ENCODE measurements at places on chromosomes 7 and 10.

DNA sequence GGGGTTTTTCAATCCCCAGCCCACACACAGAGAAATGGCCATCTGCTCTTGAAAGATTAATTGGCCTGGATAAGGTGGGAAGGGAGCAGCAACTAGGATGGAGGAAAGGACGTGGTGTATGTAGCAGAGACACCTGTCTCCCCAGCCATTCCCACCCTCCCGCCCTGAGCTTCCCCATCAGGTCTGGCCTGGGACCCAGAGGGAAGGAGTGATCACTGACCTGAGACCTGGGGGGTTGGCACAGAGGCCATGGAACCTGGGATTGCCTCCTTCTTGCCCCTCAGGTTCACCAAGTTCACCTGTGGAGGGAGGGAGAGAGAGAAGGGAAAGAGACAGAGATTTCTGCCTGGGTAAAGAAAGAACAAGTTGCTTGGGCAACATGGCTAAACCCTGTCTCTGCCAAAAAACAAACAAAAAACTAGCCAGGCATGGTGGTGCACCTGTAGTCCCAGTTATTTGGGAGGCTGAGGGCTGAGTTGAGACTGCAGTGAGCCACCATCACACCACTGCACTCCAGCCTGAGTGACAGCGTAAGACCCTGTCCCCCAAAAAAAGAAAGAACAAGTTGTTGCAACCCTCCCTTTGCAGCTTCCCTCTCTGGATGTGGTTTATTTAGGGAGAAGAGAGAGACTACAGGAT, 11.3 kb upstream of the TRPV6 start:
- ATAC-seq, result no peak

GRCh38 chr10:67669978-67670377, 26.0 kb downstream of the CTNNA3 start:
- ATAC-seq, result no peak

GRCh38 chr10:100710151-100710871, 35.1 kb upstream of the PAX2 start:
- ATAC-seq, result no peak

DNA sequence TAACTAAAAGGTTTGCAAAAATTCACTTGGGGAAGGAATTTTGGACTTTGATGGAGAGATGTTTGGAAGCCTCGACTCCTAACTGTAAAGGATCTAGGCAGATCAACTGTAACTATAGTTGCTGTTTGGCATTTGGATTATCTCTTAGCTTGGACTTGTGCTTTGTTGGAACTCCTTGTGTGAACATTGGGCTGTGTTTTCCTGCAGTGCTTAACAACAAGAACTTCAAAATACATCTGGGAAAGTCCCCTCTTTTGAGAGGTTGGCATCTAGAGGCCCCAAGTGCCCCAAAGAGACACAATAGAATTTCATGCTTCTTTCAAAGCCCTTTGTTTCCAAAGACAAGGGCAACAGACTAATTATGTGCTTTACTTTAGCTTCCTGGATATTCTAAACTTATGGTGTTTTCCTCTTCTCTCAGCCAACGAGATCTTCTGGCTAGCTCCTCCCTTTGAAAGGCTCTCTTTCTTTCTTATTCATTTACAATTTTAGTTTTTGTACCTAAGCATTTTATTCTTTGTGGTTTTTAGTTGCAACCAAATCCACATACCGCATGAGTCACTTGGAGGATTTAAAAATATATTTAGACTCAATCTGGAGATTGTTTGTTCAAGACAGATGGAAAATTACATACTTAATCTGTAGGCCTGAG, 11.6 kb downstream of the ABCA13 start:
- ATAC-seq, result no peak

GRCh38 chr10:31926765-31927564, 1.7 kb downstream of the ARHGAP12 start:
- ATAC-seq, result no peak

GRCh38 chr10:78757344-78757925, 311.3 kb upstream of the ZMIZ1 start:
- no peak for ATAC-seq

DNA sequence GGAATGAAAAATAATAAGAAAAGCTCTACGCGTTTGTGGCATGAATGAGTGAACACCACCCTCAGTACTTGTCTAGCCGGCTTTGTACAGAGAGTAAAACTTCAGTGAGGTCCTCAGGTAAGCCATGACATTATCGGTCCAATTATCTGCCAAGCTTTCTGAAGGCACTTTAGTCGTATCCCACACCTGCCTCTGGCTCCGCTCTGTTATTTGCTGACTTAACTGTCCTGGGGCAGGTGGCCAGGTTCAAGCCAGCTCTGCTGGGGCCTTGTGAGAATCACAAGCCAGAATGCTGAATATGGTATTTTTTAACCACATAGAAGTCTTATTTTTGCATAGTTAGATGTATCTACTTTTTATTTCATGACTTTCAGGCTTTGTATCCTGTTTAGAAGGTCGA, 66.0 kb upstream of the FHIP2A start:
- ATAC-seq, result no peak

GRCh38 chr10:29535778-29536453, 98.9 kb downstream of the SVIL start:
- ATAC-seq, result no peak

DNA sequence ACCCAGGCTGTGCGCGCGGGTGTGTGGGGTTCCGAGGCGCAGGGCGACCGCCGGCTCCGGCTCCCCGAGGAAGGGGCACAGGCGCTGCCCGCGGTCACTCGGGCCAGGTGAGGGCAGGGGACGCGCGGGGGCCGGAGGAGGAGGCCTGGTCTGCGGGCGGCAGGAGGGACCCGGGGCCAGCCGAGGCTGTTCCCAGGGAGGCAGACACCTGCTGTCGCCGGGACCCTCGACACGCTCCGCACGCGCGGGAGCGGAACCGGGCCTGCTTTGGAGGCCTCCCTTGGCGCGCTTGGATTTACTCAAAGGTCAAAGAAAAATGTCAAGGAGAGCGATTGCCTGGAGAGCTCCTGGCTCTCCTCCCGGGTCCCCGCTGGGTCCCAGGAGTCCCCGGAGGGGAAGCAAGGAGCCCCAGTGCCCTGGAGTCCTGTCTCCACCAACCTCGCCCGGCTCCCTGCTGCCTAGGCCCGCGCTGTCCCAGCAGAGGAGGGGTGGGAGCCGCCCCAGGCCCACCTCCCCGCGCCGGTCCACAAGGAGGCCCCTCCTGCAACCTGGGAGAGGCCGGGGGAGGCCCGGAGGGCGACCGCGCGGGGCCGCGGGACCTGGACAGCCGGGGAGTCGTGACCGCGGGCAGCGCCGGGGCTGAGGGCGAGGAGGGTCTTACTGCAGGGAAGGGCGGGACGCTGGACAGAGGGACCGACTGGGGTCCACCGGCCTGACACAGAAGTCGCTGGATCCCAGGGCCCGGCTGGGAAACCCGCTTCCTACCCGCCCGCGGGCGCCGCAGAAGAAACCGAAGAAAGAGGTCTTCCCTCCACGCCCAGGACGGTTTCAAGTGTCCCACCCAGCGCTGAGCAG, 348.9 kb downstream of the DNAJB6 start:
- ATAC-seq, result no peak

GRCh38 chr10:121112579-121113384, 261.6 kb downstream of the WDR11 start:
- no peak for ATAC-seq

GRCh38 chr7:99827040-99827778, 604 bp upstream of the CYP3A43 start:
- ATAC-seq, result no peak

- no peak for ATAC-seq
Observed at GRCh38 chr10:21398563-21399231, 126.8 kb downstream of the SKIDA1 start.

DNA sequence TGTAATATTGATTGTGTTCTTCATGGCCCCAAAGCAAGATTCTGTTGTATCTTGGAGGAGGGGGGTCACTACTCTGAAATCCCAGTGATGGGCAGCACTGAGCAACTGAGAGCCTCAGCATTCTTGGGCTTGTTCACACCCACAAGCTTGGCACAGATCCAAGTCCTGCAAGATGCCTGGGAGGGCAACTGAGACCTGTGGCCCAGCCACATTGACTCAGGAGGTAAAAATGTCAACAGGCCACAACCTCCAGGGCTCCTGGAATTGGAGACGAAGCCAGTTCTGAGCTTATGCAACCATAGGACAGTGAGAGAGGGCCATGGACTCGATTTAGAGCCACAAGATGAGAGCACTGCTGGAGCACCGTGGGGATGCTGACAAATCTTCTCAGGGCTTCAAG, 3.1 kb upstream of the DOCK1 start:
- no peak for ATAC-seq

GRCh38 chr7:130092598-130092997, 22.3 kb downstream of the KLHDC10 start:
- ATAC-seq, result no peak

- no peak for ATAC-seq
Observed at GRCh38 chr10:85638797-85639196, 727.8 kb downstream of the GRID1 start.

GRCh38 chr10:75276069-75276872, 40.5 kb upstream of the COMTD1 start:
- ATAC-seq, result peak; percentile 20

DNA sequence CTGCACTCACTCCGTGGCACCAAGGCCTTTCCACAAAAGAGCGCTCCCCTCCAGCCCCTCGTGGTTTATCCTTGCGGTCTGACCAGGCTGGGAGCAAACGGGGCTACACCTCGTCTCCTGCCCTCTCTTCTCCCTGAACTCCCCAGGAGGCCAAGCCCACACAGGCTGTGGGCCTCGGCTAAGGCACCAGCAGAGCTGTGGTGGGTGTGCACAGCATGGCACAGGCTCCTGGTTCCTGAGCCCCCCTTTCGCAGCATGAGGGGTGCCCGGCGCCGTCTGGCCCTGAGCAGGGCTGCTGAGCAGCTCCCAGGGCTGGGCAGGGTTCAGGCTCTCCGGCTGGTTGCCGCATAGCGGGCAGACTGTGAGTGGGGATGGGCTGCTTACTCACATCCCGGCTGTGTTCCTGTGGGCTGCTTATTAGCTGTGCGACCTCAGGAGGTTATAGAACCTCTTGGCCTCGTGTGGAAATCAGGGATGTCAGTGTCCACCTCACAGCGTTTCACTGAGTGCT, 90.4 kb downstream of the ZMIZ1 start:
- ATAC-seq, result peak; percentile 48

DNA sequence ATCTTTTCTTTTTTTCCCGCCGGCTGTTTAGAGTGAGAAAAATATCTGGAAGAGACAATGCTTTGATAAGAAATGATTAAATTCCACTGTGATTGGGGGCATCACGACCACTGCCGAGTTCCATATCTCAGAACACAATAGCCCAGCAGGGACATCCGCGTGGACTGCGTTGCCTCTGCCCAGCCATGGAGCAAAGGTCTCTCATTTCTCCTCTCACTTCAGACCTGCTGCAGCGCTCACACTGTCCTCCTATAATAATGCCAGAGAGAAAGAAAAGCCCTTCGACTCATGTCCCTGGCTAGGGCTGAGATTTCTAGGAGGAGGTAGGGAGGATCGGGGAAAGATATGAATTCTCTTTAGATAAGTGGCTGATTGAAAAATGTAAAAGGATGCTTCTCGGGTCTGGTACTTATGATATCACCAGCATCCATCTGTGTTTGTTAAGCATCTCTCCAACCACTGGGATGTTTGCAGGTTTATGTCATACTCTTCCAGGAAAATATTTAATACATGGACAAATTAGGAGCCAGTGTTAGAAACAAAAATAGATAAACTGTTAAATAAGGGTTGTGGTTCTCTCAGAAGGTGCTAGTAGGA, 472.9 kb upstream of the AKR1E2 start:
- ATAC-seq, result no peak

- no peak for ATAC-seq
Observed at GRCh38 chr10:118107040-118107439, 60.3 kb upstream of the RAB11FIP2 start.

DNA sequence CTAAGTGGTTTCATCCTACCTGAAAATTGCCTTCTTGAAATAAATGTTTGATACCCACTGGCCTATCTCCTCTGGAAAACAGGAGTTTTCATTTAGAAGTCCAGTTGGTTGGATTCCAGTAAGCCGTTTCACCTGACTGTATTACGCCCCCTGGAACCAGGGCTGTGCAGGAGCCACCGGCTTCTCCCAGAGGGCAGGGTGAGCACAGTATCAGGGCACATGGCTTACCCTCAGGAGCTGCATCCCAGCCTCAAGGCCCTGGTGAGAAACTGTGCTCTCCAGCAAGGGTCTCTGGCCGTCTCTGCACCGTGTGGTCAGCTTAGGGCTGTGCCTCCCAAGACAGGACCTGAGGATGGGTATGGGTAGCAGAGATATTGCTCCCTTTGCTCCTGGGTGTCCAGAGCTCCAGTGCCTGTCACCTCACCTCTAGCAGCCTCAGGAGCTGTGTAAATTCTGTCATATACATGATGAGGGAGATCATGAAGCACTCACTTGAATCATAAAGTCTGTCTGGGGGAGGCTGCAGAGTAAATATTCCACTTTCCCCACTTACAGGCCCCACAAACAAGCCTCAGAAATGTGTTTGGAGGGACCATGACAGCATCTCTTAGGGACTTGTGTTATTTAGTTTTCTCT, 109.6 kb upstream of the SAMD8 start:
- no peak for ATAC-seq

GRCh38 chr10:37865957-37866803, 8.8 kb upstream of the ZNF248 start:
- ATAC-seq, result no peak

- no peak for ATAC-seq
Observed at GRCh38 chr10:79078367-79079053, 9.7 kb downstream of the ZMIZ1 start.

DNA sequence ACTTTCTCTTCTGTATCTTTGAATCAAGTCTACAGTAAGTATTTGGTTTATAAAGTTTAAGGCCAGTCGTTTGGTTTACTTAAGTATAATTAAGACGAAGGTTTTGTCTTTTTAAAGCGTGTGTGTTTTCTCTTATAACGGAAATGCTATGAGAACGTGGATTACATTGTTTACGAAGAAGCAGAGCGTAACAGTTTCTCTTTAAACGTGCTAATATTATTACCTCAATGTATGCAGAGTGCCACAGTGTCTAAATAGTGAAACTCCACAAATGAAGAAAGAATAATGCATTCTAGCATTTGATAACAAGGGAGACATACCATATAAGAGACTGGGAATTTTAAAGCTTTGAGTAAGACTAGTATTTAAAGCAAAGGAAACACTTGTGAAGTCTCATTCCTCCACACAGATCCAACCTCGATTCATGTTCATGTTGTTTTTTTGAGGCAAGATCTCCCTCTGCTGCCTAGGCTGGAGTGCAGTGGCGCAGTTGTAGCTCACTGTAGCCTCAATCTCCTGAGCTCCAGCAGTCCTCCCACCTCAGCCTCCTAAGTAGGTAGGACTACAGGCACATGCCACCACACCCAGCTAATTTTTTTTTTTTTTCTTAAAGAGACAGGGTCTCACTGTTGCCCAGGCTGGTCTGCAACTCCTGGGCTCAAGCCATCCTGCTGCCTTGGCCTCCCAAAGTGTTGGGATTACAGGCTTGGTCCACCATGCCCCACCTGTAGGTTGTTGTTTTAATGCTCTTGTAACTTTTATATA, 75.1 kb downstream of the ANKRD61 start:
- ATAC-seq, result no peak

- ATAC-seq, result no peak
Observed at GRCh38 chr7:77940647-77941046, 142.1 kb downstream of the PHTF2 start.
